Caco-2 (cell line): ENCODE measurements at places on chromosomes 1 and 21. TPM values are rescaled to one million over a fixed set of nuclear protein-coding genes. Genes with fewer than 3 reads are reported as not detected.

Gene SDF4
- total RNA-seq: 138 and 140 TPM in 2 replicates

Gene PLXNA2
- total RNA-seq: 3.2 and 5.7 TPM in 2 replicates

Gene KRTAP22-1
- not detected in 2 replicates for total RNA-seq

Gene FCRLB
- total RNA-seq: 0.29 and 0.30 TPM in 2 replicates

Gene SLAMF8
- not detected in 2 replicates for total RNA-seq

Gene ETV3L
- not detected in 2 replicates for total RNA-seq

GRCh38 chr21:42199868-42200463, 19.0 kb upstream of the ABCG1 start:
- DNase-seq: no peak

- DNase-seq: no peak
Observed at GRCh38 chr21:34363733-34364132, at the start of gene KCNE2. Gene KCNE2, plus strand, starts transcription at chr21:34364006. Its CDS starts 6,473 bp downstream, at chr21:34370479.

DNA sequence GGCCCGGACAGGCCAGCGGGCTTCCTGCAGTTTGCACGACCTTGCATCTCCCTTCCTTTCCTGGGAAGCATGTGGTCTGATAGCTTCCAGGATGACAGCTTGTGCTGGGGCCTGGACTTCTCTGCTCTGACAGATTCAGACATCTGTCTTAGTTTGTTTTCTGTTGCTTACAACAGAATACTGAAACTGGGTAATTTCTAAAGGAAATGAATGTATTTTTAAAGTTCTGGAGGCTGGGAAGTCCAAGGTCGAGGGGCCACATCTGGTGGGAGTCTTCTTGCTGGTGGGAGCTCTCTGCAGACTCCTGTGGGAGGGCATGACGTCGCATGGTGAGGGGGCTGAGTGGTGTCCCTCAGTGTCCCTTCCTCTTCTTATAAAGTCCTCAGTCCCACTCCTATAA, 35.3 kb upstream of the TENT5B start:
- DNase-seq: no peak

DNA sequence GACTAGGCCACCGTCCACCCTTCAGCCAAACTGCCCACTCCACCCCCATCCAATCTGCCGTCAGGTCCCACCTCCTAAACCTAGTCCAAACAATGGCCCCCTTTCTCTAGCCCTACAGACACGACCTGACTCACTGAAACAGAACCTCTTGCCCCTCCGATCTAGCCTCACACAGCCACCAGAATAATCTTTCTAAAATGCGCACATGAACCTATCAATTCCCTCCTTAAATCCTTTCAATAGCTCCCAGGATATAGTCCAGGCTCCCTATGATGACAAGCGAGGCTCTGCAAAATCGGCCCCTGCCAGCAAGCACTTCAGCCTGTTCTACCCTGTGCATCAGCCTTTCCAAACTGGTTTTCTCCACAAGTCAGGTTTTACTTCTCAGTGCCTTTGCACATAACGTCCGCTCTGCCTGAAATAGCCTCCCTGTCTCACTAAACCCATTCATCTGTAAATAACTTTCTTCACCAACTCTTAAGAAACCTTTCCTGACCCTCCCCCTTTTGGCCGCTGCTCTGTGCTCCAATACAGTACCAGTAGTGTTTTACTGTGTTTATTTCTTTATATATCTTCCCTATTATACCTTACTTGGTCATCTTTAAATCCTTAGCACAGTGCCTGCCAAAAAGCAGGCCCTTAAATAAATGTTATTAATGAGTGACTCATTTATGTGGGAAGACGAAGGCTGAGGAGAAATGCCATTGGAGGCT, 9.0 kb upstream of the CDC20 start:
- no peak for DNase-seq

DNA sequence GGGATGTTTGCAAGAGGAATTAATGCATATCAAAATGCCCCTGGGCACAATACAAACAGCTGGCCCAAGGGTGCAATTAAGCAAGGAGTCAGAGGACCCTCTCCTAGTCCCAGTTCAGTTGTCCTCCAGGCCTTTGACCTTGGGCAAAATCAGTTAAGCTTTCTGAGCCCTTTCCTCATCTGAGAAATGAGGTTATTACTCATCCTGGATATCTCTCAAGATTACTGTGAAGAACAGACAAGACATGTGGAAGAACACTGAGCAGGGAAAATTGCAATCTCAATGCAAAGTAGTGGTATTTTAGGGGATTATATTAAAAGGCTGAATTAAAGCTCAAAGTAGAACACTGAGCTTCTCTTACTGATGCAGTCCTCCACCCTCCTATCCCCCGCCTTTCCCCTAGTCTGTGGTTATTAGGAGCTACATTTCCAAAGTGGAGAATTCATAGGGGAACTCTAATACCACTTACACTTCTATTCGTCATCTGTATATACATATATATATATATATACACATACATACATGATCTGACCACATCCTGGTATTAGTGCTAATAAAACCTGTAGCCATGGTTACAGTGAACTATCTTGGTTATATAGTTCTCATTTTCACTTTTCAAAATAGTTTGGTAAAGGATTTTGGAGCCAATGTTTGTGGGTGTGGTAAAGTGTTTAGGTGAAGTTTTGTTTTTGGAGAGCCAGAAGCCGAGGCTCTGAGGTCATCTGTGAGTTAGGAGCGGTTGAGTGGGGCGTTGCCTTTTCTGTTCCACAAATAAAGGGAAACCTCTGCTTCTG, 18.1 kb downstream of the KIAA0040 start:
- no peak for DNase-seq

DNA sequence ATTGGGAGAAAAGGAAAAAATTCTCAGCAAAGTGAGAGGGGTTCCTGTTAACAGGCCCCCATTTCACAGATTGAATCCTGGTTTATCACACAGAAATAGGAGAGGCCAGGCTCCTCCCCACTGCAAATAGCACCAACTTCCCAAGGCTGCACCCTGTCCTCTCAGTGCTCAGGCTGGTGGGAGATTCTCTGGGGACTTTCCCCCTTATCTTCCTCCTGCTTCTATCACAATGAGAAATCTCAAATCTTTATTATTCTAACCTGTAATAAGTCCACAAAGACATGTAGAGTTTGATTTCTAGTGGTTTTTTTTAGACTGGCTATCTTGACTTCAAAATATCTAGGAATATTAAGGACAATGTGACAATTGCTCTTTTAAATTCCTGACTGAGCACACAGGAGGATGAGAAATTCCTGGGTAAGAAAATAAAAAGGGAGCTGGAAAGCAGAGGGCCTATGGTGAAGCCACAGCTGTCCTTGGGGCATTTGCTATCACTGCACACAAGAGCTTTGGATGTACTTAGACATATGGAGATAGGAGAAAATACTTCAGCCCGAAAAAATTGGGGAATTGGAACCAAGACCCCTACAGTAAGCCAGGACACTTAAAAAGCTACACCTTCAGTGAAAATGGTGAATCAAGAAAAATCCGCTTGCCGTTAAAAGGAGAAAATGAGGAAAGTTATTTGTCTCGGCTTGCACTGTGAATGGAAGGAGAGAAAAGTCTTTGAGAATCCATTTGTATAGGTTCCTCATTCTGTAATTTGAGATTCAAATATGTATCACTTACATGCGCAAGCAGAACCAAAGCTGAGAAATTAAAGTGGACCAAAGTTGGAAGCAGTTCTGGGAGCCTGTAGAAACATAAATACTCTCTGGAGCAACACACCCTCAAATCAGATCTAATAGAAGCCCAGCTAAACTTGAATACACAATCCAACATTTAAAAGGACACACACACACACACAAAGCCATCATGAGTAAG, 65.9 kb upstream of the C1orf105 start:
- DNase-seq: no peak

DNA sequence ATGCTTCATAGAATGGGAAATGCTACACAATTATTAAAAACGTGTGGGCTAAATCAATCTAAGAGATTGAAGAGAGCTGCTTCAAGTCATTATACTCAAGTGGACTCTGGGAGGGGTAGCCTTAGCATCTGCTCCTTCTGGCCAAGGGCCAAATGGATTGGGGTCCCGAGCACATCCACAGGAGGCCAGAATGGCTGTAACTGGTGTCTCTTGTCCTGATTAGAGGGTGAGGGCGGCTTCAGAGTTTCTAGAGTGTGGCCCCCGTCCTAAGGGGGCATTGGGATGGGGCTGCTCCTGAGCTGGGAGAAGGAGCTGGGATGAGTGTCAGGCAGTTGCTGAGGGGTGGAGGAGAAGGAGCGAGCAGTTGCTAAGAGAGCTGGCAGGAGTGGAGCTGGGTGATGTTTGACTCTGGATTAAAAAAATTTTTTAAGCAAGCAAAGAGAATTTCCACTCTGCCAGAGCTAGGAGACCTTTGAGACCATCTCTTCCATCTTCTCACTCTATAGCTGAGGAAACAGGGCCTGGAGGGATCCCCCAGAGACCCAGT, 71.3 kb upstream of the TLR5 start:
- DNase-seq: no peak

- DNase-seq: no peak
Observed at GRCh38 chr1:209767096-209767495, 11.2 kb downstream of the TRAF3IP3 start.

- DNase-seq: no peak
Observed at GRCh38 chr1:100035214-100035613, 65.4 kb downstream of the SLC35A3 start.

- no peak for DNase-seq
Observed at GRCh38 chr1:203284411-203285123, 20.8 kb upstream of the BTG2 start.

GRCh38 chr1:205878026-205878425, 28.1 kb upstream of the PM20D1 start:
- no peak for DNase-seq

DNA sequence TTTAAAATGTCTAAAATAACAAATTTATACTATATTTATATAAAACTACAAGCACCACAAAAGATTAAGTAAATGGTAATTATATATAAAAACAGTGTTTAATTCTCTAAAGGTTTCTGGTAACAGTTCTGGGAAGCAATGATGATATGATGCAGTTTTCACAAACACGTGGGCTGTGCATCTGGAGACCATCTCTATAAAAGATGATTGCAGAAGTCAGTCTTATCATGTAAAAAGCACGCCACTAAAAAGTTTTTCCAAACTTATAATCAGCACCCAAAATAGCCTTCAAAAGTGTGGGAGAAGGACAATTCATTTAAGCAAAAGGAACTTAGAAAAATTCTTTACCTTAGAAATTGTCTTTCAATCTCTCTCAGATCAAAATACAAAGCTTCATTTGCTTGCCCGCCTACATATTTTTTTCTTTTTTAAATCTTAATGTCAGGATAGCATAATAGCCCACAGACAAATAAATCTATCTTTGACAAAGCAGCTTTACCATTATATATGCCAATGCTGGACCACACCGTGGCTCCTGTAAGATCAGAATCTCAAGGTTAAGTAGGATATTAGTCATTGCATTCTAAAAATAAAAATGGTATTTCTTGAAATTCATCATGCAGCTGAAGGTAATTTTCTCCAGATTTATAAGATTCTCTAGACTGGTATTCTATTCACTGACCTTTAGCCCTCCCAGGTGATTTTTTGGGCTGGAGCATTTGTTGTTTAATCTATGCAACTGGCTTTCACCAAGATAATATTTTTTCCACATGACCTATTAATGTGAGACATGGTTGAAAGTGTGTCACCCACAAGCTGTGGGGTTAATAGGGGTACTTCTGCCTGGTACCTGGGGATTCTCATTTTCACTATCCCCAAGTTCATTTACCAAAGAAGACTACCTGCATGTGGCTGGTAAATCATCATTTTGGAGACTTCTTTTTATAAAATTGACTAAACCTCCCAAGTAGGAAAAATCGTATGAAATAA, 189.6 kb upstream of the ST6GALNAC5 start:
- DNase-seq: no peak

DNA sequence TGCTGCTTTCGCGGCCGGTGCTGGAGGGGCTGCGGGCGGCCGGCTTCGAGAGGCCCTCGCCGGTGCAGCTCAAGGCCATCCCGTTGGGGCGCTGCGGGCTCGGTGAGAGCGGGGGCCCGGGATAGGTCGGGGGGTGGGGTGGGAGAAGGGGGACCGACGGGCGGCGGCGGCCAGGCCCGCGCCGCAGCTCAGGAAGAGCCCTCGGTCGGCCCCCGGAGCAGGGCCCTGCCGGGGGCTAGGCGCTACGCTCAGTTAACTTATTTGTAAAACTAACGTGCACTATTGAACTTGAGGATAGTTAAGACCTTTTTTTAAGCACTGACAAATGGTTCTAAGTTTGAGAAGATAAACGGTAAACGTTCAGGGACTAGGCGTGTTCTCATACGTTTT, 418 bp downstream of the DDX20 start:
- no peak for DNase-seq

DNA sequence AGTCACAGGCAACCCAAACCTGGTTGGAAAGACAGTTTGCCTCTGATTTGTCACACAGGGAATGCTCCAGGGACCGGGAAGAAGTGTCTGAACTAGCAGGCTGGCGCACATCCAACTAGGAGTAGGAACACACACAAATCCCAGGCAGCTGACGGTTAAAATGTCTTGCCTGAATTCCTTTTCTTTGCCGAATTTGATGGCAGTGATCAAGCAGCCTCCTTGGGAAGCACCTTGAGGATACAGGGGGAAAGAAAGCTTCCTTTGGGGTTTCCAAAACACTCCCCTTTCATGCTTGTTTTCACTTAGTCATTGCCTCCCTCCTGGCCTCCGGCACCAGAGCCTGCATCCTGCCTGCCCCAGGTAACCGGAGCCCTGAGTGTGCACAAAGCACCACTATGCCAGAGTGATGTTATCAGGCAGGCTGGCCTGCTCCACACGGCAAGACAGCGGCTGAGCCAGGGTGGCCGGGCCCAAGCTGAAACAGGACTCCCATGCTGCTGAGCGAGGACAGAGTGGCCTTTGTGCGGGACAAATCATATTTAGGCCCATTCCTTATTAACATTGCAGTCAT, 193.8 kb downstream of the LMX1A start:
- DNase-seq: no peak

DNA sequence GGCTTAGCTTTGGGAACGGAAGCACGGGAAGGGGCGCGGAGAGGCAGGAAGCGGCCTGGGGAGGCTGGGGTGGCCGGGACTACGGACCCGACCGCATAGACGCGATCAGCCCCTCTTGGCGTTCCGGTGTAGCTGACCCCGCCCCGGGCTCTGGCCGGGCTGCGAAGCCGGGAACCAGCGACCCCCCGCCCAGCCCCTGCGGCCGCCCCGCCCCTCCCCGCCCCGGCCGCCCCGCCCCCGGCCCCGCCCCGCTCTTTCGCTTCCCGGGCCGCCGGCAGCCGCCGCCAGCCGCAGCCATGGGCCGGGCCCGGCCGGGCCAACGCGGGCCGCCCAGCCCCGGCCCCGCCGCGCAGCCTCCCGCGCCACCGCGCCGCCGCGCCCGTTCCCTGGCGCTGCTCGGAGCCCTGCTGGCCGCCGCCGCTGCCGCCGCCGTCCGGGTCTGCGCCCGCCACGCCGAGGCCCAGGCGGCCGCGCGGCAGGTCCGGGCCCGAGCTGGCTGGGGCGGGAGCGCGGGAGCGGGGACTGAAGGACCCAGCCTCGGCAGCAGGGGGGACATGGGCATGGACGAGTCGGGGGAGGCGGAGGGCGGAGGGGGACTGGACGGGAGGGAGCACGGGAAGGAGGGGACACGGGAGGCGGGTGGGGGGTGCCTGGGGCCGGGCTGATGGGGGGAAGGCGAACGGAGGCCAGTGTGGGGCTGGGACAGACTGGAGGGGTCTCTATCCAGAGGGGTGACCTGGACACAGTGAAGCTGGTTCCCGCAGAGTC, at the start of gene SELENON:
TSS of gene SELENON (plus strand) at position 259 of the 768 bp plus-strand sequence. CDS start at position 297, 38 bp downstream.
- DNase-seq: peak; percentile 66
